ENCODE measurements at places on chromosomes 11 and 22.

DNA sequence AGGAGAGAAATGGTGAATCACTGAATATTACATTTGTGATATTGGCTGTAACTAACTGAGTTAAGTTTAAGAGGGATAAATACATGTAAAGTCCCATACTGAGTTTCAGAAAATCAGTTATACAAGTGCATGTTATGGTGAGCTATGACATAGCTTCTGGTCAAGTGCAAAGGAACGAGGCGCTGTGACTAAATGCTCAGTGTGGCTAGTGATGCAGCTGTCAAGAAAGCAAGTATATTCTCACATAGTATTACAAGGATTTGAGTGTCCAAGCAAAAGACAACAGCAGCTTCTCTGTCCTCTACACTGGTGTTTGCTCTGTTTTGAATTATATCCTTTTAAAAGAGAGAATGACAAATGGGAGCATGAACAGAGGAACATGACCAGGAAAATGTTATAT is 40.1 kb downstream of the CSRP3 start:
- DNase-seq: no peak

GRCh38 chr11:118819334-118820024 is 28.5 kb upstream of the DDX6 start:
- DNase-seq: no peak

- DNase-seq: no peak
Observed at GRCh38 chr22:19604711-19605268, 80.6 kb upstream of the CLDN5 start.

- no peak for DNase-seq
Observed at GRCh38 chr11:28476049-28476448, 367.9 kb downstream of the METTL15 start.

DNA sequence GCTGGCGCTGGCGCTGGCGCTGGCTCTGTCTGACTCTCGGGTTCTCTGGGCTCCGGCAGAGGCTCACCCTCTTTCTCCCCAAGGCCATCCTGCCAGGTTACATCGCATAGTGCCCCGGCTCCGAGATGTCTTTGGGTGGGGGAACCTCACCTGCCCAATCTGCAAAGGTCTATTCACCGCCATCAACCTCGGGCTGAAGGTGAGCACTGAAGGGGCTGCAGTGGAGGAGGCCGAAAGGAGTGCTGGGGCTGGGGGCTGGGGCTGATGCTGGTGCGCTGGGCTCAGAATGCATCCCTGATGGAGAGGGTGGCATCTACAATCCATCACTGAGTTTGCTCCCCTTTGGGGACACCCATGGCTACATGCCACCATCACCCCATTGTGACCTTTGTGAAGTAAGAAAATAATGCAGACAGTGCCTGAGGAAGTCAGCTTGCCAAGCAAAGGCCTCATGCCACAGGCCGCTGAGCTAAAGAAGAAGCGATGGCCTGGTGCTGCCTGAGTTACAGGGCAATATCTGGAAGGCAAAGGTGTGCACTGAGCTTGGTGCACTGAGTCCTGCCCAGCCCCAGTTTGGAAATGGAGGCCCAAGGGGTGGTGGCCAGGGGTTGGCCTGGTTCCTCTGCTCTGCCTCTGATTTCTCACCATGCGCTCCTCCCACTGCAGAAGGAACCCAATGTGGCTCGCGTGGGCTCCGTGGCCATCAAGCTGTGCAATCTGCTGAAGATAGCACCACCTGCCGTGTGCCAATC is 620 bp downstream of the SMPD1 start:
- no peak for DNase-seq

DNA sequence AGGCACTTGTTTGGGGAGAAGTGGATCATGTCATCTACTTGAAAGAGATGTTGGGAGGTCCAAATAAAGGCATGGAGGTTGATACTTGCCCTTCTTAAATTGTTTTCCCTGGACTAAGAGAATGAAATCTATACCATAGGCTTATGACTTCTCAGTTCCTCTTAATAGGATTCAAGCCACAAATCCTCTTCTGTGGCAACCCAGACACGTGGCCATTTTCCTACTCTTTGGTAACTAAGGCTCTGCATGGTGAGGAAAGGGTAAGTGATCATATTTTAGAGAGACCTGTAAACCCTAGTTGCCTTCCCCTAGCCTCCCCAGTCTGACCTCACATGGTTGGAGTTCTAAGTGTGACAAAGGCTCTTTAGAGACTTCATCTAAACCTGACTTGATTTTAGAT is 72.9 kb upstream of the CD44 start:
- DNase-seq: no peak

- no peak for DNase-seq
Observed at GRCh38 chr11:20158597-20159257, 1.5 kb downstream of the DBX1 start.

- no peak for DNase-seq
Observed at GRCh38 chr11:113901141-113901540, 3.5 kb upstream of the HTR3B start.

- no peak for DNase-seq
Observed at GRCh38 chr11:102347462-102348370, 702 bp downstream of the BIRC2 start.
